Caco-2 (cell line): ENCODE measurements at places on chromosomes 16 and 17. TPM values are rescaled to one million over a fixed set of nuclear protein-coding genes. Genes with fewer than 3 reads are reported as not detected.

CEMP1 gene
- 0.63 and 0.68 TPM in 2 replicates for total RNA-seq

FAM171A2 gene
- total RNA-seq, result 3.0 and 3.6 TPM in 2 replicates

DNA sequence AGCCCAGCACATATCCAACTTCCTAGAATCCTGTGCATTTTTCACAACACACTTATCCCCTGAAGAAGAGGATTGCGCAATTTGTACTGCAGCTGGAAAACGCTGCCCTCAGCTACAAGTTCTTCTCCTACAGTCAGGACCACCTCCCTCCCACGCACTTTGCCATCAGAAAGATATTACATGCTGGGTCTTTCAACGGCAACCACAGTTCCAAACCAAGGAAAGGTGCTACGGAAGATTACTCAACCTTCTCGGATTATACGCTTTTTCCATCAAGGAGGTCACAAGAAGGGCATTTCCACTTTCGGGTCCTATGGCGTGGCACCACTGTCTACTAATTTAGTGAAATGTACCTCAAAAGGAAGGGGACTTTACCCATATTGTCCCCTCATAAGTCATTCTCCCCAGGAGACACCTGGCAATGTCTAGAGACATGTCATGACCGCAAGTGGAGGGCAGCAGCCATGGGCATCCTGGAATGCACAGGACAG lies 35.2 kb downstream of the USP7 start:
- no peak for DNase-seq

- no peak for DNase-seq
These were observed 203.5 kb upstream of the GOT2 start for GRCh38 chr16:58937661-58938060.

- DNase-seq, result no peak
These were observed 46.8 kb upstream of the TMEM97 start for GRCh38 chr17:28272166-28272565.

DNA sequence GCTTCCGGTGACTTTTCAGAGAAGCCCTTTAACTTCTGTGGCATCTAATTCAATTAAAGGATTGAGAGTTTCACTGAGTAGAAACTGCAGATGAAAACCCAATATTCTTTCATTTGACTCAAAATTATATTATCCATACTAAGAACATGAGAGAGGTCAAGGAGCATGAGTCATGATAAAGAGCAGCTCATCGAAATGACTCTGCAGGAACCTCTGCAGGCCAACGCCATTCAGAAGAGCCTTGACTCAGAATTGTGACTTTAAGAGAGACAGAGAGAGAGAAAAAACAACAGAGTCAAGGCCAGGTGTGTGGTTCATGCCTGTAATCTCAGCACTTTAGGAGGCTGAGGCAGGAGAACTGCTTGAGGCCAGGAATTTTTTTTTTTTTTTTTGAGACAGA lies 417.2 kb upstream of the XYLT1 start:
- no peak for DNase-seq
